ENCODE measurements at places on chromosomes 12 and 14.

DNA sequence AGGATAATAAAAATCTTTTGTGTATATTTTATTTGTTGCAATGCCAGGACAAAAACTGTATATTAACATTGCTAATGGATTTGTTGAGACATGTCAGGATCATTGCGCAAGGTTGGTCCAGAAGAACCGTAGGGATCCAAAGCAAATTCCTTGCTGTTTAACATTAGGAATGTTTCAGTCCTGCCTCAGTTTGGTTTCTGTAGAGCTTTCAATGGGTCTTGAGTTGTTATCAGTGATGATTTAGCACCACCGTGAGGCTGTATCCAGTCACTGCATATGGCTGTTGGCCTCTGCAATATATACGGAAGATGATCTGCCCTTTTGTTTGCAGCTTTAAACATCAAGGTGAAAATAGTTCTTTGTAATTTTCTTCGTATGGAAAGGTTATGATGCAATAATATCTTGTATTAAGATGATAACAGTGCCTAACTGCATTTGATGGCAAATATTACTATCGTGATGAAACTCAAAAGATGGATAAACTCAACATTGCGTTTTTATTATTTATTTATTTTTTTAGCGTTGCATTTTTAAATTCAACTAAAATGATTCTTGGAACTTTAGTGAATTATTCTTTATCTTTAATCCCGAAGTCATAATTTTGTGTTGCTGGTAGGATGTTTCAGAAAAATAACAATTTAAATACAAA lies 231.2 kb downstream of the AKAP6 start:
- no peak for DNase-seq

DNA sequence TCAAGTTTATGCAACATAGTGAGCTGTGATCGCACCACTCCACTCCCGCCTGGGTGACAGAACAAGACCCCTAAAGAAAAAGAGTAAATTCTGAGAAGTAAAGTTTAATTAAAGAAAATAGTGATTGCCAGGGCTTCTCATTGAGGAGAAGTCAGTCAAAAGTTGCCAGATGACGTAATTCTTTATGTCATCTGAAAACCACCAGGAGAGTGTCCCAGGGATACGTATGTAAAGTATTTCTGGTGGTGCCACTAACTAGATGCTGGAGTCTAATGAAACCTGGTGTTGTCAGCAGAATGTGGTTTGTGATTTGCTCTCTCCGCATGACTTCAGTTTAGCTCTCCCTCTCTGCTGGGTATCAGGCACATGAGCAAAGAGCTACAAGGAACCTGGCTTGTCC lies 392.5 kb downstream of the DPF3 start:
- no peak for DNase-seq

DNA sequence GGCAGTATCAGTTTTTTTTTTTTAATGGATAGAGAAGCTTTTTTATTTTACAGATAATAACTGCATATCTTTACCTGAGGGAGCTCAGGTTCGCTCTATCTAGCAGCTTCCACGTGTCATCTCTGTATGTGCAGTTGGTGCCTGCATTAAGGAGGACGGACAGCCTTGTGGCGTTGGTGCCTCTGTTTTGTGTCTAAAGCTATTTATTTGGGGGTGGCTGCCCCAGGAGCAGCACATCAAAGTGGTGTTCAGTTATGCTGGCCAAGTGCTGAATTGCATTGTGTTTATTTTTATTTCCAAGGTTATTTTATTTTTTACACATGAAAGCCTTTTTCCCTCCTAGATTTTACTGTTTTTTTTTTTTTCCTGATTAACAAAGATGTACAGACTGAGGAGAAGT lies 59.7 kb downstream of the RASSF3 start:
- DNase-seq, result no peak

GRCh38 chr12:123726244-123726643 lies 14.1 kb downstream of the ATP6V0A2 start:
- no peak for DNase-seq

Measured in stimulated activated CD8-positive, alpha-beta memory T cell treated with anti-CD3 and anti-CD28 coated beads, Interleukin-2, amount 100 ng/mL, for 1 hour (primary cell).